ENCODE measurements at places on chromosomes 5 and 9. TPM values are rescaled to one million over a fixed set of nuclear protein-coding genes. Genes with fewer than 3 reads are reported as not detected.
A peak's percentile ranks its signal among the peaks of the same experiment; 100 is the strongest.

GRCh38 chr9:88224938-88225337 is 86.7 kb upstream of the SPATA31C2 start:
- no peaks in the 10 kb centered on the region for H3K4me1 ChIP-seq
- H3K27ac ChIP-seq = no peak overlapping the region
- H3K27me3 ChIP-seq = no peaks in the 10 kb centered on the region

The CLPTM1L gene
- 266 TPM for total RNA-seq

GRCh38 chr9:4679268-4680172 is at the start of gene CDC37L1:
Gene CDC37L1 (plus strand): TSS chr9:4679569. CDS start chr9:4679768, 199 bp downstream.
- peaks cover 20% of the 10 kb centered on the region for H3K4me1 ChIP-seq
- H3K36me3 ChIP-seq = no peaks in the 10 kb centered on the region
- H3K27me3 ChIP-seq = no peaks in the 10 kb centered on the region
- DNase-seq = peak; percentile 81

The GLDC gene
- total RNA-seq = 1.5 TPM

The CBY3 gene
- not detected for total RNA-seq

The PLCXD3 gene
- total RNA-seq = 0.11 TPM

GRCh38 chr9:129719135-129719534 is 33.7 kb downstream of the PTGES start:
- no peak for DNase-seq
- no peaks in the 10 kb centered on the region for H3K27me3 ChIP-seq
- no peak overlapping the region for H3K4me3 ChIP-seq
- H3K27ac ChIP-seq = no peak overlapping the region
- H3K4me1 ChIP-seq = no peaks in the 10 kb centered on the region
- no peaks in the 10 kb centered on the region for H3K36me3 ChIP-seq

DNA sequence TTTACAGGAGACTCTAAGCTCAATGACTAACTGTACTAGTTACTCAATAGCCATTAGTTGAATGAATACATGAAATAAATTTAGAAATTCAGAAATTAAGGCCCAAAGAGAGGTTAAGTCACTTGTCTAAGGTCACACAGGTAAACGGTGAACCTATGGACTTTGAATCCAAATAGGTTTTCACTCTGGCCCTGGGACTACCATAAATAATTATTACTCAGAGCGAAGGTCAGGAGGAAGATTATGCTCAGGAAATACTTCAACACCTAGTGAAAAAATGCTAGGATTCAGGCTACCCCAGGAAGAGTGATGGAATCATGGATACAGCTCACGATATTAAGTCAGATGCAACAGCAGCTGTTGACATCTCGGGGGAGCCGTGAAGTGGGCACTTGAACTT is 417.4 kb downstream of the GABRG2 start:
- H3K36me3 ChIP-seq = no peaks in the 10 kb centered on the region
- H3K4me3 ChIP-seq = no peak overlapping the region
- no peak overlapping the region for H3K27ac ChIP-seq
- no peaks in the 10 kb centered on the region for H3K27me3 ChIP-seq
- no peak for DNase-seq

The TNFSF15 gene
- total RNA-seq = 0.55 TPM

The DYNC2I2 gene
- 263 TPM for total RNA-seq

The PHYHD1 gene
- 4.2 TPM for total RNA-seq

DNA sequence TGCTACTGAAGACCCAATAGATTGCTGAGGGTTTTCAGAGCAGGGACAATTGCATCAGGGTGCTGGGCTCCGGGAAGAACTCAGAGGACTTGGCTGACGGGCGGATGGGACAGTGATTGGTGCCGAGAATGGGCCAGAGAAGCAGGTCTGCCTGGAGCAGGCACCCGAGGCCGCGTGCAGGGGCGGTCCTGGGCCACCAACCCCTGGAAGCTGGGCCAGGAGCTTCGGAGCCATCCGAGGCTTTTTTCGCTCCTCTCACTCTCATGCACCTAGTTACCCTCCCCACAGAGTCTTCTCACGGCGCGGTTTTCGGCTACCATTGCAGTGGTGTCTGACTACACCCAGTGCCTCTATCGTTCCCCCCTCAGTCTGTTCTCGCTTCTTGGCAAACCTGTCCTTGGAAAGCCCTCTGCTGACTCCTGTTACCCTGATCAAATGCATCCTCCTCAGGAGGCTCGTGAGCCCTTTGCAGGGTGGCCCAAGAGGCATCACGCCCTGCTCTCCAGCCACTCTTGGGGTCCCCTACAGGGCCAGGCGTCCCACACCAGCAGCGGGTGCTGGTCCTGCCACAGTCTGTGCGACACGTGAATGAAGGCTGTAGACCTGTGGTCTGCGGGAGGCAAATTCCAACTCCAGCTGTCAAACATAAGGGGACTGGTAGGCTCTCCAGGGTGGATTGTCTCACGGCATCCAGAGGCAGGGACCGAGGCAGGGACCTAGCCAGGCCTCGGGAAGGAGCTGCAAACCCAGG is 1.2 kb upstream of the CLPTM1L start:
- no peak for DNase-seq
- peaks cover 5% of the 10 kb centered on the region for H3K27me3 ChIP-seq
- peaks cover 18% of the 10 kb centered on the region for H3K4me1 ChIP-seq
- H3K27ac ChIP-seq = no peak overlapping the region
- H3K36me3 ChIP-seq = peaks cover 21% of the 10 kb centered on the region

DNA sequence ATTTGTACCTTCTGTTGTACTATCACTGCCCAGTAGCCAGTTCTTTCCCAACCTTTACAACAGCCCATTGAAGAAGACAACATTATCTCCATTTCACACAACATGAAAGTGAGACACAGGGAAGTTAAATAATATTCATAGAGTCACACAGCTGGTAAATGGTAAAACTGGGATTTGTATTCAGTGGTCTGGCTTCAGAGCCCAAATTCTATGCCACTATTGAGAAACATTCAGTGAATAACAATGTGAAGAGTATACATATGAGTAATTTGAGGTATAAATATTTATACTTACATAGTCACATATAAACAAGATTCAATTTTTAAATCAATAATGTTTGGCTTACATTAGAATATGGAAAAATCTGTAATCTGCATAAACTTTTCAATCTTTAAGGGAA is 13.8 kb downstream of the SMIM15 start:
- no peak overlapping the region for H3K4me3 ChIP-seq
- no peak overlapping the region for H3K27ac ChIP-seq
- no peak for DNase-seq
- H3K27me3 ChIP-seq = no peaks in the 10 kb centered on the region

DNA sequence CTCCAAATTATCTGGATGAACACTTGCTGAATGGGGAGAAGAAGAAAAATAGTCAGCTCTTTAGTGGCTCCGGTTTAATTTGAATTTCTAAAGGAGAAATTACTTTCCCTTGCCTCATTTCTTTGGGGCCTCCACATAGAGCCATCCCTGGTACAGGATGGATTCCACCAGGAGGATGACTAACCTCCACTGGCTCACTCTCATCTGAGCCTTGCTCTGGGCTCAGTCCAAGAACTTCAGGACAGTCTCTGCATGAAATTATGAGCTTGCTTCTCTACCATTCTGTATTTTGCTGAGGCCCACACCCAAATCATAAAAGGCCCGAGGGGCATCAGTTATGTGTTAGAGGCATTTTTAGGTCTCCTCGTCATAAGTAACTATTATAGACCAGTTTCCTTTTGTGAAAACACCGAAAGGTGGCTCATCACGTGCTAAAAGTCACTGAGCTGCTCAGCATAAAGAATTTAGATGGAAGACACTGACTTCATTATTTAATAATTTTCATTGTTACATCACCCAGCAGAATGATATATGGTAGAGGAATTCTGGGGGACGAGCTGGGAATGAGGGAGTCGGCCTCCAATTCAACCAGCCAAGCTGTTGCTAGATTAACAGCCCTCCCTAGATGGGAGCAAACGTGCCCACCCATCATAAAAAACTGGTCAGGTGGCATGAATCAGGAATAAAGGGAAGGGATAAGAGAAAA is 222.1 kb downstream of the TARS1 start:
- no peak for DNase-seq
- H3K27me3 ChIP-seq = no peaks in the 10 kb centered on the region
- H3K4me3 ChIP-seq = no peak overlapping the region

DNA sequence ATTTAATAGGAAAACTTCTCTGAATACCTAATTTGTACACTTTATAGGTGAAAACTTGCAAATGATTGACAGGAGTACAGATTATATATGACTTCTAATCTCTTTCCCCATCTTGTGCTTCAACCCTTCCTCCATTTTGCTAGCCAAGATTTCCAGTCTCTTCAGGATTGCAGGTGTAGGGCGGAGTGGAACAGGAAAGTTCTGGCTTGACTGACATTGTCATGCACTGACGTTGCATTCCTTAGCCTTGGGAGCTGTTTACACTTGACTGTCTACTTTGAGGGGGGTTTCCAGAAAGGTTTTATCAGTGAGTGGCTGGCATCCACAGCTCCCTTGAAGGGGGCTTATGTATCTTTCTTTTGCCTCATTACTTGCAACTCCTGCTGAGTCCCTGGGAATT is 34.1 kb upstream of the GRIA1 start:
- no peak overlapping the region for H3K4me3 ChIP-seq
- H3K4me1 ChIP-seq = no peaks in the 10 kb centered on the region
- H3K27me3 ChIP-seq = no peaks in the 10 kb centered on the region
- H3K36me3 ChIP-seq = no peaks in the 10 kb centered on the region
- no peak overlapping the region for H3K27ac ChIP-seq

DNA sequence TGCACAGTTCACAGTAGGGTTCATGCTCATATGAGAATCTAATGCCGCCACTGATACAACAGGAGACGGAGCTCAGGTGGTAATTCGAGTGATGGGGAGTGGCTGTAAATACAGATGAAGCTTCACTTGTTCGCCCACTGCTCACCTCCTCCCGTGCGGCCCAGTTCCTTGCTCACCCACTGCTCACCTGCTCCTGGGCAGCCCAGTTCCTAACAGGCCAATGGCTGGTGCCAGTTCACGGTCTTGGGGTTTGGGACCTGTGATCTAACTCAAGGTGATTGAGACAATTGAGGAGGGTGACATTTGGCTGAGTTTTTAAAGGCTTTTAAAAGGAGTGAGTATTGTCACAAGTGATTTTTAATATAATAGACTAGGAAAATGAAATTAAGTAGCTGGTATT is 45.4 kb downstream of the RAD23B start:
- DNase-seq = no peak
- no peak overlapping the region for H3K4me3 ChIP-seq
- H3K27ac ChIP-seq = no peak overlapping the region
- no peaks in the 10 kb centered on the region for H3K4me1 ChIP-seq
- peaks cover 86% of the 10 kb centered on the region for H3K36me3 ChIP-seq

- no peaks in the 10 kb centered on the region for H3K27me3 ChIP-seq
- H3K4me1 ChIP-seq = no peaks in the 10 kb centered on the region
- H3K27ac ChIP-seq = no peak overlapping the region
- no peaks in the 10 kb centered on the region for H3K36me3 ChIP-seq
- H3K4me3 ChIP-seq = no peak overlapping the region
Measured at GRCh38 chr5:77853353-77853907, 77.3 kb upstream of the TBCA start.

GRCh38 chr5:180216646-180217171 is 7.7 kb upstream of the RASGEF1C start:
- H3K27ac ChIP-seq = no peak overlapping the region
- no peak overlapping the region for H3K4me3 ChIP-seq

The LRRC19 gene
- not detected for total RNA-seq

DNA sequence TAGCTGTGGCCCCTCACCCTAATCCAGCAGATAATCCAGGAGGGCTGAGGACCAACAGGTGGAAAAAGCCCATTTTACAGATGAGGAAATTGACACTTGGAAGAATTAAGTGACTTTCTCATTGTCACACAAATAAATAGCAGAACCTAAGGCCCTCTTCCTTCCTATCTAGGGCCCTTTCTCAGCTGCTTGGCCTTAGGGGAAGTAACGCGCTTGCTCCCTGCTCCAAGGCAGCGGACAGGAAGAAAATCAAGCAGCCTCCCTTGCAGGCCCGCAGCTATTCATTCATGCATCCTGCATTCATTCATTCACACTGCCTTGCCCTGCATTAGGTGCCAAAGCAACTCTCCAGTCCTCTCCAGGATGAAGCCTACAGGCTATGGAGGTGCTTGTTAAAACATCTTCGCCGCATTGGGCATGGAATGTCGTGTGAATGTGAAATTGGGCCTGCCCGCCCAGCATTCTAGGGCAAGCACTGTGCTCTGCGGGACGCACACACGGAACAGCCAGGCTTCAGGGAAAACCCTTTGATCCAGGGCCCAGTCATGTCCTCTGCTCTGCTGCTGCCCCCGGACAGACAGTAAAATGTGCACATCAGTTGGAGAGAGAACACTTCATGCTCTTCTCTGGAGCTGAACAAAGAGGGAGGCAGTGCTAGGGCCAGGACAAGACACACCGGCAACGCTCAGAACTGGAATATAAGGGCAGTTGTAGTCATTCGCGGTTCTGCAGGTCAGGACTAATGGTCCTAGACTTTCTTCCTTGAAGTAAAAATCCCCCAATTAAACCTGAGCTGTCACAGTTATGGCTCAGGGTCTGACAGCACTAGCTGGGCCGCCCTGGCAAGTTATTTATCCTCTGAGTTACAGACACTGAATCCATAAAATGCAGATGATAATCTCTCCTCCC is 166.0 kb downstream of the COL23A1 start:
- H3K27ac ChIP-seq = no peak overlapping the region
- H3K36me3 ChIP-seq = no peaks in the 10 kb centered on the region
- H3K4me1 ChIP-seq = no peaks in the 10 kb centered on the region
- DNase-seq = no peak
- no peak overlapping the region for H3K4me3 ChIP-seq
- H3K27me3 ChIP-seq = peaks cover 88% of the 10 kb centered on the region

GRCh38 chr5:58731641-58732040 is 148.8 kb downstream of the RAB3C start:
- H3K27me3 ChIP-seq = no peaks in the 10 kb centered on the region
- no peaks in the 10 kb centered on the region for H3K36me3 ChIP-seq
- DNase-seq = no peak
- no peaks in the 10 kb centered on the region for H3K4me1 ChIP-seq

DNA sequence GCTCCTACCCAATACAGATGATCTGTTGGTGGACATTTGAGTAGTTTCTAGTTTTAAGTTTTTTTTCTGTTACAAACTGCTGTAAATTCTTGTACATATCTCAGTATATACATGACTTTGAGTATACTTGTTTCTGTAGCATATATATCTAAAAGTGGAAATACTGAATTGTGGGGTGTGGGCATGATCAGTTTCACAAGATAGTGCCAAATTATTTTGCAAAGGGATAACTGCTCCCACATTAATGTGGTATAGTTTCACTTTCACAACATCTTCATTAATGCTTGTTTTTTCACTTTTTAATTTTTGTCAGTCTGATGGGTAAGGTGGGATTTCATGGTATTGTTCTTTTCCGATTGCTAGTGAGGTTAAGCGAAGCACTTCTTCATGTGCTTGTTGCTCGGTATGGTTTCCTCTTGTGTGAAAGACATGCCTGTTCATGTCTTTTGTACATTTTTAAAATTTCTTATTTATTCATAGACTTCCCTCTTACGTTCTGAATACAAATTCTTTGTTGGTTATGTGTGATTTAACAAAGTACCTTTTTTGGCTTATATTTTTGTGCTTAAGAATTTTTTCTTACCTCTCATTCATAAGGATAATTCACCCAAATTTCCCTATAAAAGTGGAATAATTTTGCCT is 103.5 kb downstream of the CDC42SE2 start:
- H3K36me3 ChIP-seq = no peaks in the 10 kb centered on the region
- no peaks in the 10 kb centered on the region for H3K27me3 ChIP-seq
- no peak overlapping the region for H3K27ac ChIP-seq
- DNase-seq = no peak
- no peak overlapping the region for H3K4me3 ChIP-seq
